CD8-positive, alpha-beta memory T cell (primary cell): ENCODE measurements at places on chromosomes 7 and 10. TPM values are rescaled to one million over a fixed set of nuclear protein-coding genes. Genes with fewer than 3 reads are reported as not detected.

GRCh38 chr7:95139922-95140321 is 184.4 kb downstream of the PON1 start:
- no peak for DNase-seq

GRCh38 chr10:64011912-64012714 is 490.9 kb downstream of the REEP3 start:
- no peak for DNase-seq

ZDHHC4 gene
- polyA plus RNA-seq: 57.6 TPM

DNA sequence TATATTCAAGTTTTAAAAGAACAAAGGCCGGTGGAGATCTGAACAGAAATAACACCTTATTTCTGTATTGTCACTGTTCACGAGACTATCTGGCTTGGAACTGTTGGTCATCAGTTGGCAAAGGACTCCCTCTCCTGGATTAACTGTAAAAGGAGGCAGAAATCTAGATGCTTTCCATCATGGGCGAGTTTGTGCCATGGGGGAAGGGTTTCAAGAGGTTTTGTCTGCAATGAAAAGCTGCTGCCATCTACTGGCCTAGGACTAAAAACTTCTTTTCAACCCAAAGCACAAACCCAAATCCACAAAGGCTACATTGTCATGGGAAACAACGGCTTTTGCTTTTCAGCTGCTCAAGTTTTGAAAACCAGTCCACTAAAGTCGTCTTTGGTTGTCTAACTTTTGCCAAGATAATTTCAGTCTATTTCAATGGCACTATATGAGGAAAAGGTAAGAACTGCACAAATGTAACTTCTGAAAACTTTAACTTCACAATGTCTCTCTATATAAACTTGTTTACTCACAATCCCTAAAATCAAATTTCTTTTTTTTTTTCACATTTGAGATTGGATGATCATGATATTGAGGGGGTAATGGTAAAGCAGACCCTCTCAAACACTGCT is 196.8 kb downstream of the SKAP2 start:
- DNase-seq: no peak

DNA sequence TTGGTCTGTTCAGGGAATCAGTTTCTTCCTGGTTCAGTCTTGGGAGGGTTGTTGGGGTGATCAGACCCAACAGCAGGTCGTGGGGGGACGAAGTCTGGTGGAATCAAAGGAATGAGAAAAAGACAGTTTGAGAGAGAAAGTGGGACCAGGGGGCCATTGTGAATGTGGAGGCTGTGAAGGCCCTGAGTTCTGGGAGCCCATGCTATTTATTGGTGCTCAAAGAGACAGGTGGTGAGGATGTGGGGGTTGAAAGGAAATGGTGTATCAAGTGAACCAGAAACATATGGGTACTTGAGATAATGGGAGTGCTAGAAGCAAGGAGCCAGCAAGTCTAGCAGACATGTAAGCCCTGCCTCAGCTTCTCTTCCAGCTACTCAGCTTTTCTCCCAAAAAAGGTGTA is 84.1 kb downstream of the CCSER2 start:
- DNase-seq: no peak
